ENCODE measurements at places on chromosomes 6 and 20. TPM values are rescaled to one million over a fixed set of nuclear protein-coding genes. Genes with fewer than 3 reads are reported as not detected.

Gene OR2J3
- total RNA-seq: not detected

Gene CEBPB
- 31.3 TPM for total RNA-seq

Gene CENPW
- 35.5 TPM for total RNA-seq

Gene BANF2
- total RNA-seq: not detected

Gene EBF4
- 32.4 TPM for total RNA-seq
